A172 (cell line): ENCODE measurements at places on chromosomes 7 and 10. TPM values are rescaled to one million over a fixed set of nuclear protein-coding genes. Genes with fewer than 3 reads are reported as not detected.

SKIDA1 gene
- total RNA-seq, result 0.53 and 2.4 TPM in 2 replicates

IFIT1B gene
- total RNA-seq, result not detected in 2 replicates

GDF2 gene
- not detected in 2 replicates for total RNA-seq

AKR1C8 gene
- total RNA-seq, result not detected in 2 replicates

NODAL gene
- total RNA-seq, result not detected in 2 replicates
